ENCODE measurements at places on chromosomes 4 and X.

DNA sequence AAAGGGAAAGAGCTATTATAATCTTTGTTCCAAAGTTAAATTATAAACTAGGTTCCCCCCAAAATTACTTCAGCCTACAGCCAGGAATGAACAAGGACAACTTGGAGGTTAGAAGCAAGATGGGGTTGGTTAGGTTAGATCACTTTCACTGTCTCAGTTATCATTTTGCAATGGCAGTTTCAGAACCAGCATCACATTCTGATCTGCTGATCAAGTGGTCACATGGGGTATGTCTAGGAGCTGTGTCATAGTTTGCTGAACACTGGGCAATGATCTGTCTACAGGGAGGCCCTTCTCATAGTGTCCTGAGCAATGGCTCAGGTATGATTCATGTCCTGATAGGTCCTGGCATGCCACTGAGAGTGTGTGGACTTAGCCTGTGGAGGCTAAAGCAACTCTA lies 41.6 kb upstream of the XIAP start:
- DNase-seq, result no peak

DNA sequence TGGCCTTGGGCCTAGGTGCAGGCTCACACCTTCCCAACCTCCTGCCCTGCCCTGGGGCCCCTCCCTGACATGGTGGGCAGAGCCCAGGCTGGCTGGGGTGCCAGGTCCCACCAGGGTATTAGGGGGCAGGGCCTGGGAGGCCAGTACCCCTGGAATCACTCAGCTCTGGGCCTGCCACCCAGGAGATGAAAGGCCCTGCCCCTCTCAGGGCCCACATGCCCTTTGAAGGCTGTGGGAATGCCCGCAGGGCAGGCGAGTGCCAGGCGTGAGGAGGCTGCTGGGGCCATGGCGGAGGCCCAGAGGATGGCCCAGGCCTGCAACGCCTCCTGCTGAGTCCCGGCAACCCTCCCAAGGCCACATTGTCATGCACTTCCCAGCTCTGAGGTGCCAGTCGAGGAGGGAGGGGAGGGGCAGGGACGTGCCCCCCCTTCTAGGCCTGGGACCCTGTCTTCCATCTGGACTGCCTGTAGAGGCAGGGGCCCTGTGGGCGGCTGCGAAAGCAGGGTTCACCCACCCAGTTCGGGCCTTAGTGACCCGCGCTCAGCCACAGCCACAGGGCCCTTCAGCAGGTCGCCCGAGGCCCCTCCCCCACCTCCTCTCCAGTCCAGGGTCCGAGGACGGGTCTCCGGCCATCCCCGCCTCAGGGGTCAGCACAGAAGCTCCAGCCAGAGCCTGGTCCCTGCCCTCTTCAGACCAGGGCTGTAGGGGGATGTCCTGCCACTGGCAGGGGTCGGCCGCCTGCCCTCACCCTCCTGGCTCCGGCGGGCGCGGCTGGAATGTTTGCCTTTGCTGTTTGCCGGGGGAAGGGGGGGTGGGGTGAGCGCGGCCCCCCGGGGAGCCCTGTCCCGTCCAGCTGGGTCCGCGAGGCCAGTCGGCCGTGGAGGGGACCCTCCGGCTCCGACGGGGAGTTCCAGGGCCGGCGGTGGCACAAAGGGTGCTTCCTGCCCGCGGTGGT lies 26.7 kb upstream of the FGFR3 start:
- DNase-seq, result no peak

GRCh38 chr4:16067515-16067914 lies 16.3 kb downstream of the PROM1 start:
- DNase-seq, result no peak

- DNase-seq, result peak; percentile 40
Measured at GRCh38 chr4:93199492-93199891, 629.1 kb upstream of the ATOH1 start.

DNA sequence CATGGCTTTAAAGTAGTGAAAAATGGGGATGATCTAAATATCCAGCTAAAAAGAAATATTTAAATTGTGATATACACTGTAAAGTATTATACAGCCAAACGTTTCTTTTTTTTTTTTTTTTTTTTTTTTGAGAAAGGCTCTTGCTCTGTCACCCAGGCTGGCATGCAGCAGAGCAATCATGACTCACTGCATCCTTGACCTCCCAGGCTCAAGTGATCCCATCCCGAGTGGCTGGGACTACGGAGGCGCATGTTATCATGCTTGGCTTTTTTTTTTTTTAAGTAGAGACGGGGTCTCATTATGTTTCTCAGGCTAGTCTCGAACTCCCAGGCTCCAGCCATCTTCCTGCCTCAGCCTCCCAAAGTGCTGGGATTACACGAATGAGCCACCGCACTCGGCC lies 17.1 kb downstream of the SMIM14 start:
- DNase-seq, result no peak

DNA sequence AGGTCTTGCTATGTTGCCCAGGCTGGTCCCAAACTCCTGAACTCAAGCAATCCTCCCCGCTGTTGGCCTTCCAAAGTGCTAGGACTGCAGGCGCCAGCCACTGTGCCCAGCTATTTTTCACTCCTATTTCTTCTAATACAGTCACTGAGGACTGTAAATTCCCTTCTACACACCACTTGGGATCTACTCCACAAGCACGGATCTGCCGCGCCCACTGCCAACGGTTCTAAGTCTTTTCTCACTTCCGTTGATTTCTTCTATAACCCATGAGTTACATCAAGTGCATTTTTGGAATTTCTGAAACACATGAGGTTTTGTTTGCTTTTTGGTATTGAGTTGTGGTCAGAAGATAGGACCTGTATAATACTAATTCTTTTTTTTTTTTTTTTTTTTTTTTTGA lies 48.6 kb downstream of the FAM53A start:
- DNase-seq, result no peak

DNA sequence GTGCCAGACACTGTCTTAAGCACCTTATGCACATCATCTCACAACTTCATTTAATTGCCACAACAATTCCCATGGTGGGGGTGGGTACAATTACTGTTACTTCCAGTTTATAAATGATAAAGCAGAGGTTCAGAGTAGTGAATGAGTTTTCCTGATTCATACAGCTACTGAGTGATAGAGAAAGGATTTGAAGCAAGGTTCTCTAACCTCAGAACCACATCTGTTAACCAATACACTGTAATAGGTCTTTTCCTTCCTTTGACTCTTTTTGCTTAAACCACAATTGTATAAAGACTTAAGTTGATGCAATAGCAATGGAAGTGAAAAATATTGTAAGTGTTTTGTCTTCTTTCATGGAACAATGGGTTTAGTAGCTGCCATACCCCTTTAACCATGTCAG lies 43.5 kb upstream of the PAK3 start:
- no peak for DNase-seq

DNA sequence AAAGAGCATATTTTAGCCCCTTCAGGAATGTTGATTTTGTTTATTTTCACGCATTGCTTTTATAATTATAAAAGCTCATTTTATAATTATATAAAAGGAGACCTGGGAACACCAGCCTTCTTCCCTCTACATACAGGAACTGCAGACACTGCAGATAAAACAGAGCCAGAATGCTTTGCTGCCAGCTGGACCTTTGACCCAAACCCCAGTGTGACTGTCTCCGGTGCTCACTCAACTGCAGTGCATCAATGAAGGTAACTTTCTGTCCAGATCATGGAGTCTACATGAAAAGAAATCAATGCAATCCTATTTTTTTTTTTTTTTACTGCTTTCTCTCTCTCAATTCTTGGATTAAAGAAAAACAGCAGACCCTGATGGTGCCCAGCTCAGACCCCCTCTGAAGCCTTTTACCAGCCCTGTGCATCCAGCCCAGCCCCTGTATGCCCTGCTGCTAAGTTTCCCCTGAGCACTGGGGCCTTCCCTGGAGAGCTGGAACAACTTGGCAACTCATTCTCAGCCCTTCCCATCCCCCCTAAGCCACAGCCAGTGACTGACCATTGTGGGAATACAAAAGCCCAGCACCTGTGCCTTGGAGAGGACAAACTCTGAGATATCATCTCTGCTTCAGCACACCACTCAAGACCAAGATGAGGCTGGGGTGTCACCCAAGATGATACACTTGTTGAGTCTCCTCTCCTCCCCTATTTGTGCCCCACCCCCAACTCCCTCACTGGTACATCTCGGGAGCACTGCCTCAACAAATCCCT lies 182.1 kb downstream of the EVC2 start:
- no peak for DNase-seq

DNA sequence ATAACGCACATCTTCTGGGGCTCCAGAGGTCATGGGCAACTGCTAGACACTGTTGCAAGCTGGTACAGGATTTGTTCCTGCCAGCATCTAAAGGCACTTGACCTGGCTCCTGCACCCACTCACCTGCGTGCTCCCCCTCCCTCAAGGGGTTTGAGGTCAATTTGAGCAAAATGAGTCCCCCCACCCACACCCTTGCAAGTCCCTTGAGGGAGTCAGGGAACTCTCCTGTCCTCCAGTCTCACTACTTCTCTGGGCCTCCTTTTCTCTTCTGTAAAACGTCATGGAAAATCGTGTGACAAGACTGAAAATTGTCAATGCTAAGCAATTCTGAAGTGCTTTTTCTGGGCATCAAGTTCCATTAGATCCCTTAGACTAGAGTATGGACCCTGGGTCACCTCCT lies 39.9 kb upstream of the PGK1 start:
- DNase-seq, result no peak
